Stimulated activated CD4-positive, alpha-beta T cell treated with anti-CD3 and anti-CD28 coated beads, Interleukin-4, amount 100 ng/mL, for 48 hours (primary cell): ENCODE measurements at places on chromosomes 16 and 17.

DNA sequence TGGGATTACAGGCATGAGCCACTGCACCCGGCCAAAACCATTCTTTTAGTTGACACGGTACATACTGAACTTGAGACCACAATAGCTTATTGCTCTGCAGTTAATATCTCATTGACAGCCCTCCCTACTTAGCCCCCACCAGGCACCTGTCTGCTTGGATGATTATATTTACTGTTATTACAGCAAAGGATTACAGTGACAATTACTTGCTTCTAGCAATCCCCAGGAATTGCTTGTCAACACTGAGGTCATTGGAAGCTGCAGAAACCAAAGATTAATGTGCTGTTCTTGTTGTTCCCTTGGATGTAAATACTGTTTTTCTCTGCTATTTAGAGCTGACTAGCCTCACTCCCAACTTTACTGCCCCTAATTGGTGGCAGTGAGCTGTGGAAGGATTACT lies 211.2 kb downstream of the LGALS9B start:
- DNase-seq, result no peak

DNA sequence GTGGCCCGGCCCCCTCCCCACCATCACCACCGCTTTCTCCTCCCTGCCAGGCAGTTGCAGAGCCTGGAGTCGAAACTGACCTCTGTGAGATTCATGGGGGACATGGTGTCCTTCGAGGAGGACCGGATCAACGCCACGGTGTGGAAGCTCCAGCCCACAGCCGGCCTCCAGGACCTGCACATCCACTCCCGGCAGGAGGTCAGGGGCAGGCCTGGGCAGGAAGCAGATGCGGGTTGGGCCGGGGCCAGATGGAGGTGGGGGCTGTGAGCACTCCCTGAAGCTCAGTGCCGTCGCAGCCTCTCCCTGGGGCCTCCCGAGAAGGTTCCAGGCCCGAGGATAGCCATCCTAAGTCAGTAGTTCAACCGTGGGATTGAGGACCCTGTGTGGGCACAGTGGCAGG lies 14.2 kb upstream of the ADGRG3 start:
- no peak for DNase-seq

- DNase-seq, result no peak
Observed at GRCh38 chr16:52078716-52079655, 468.0 kb downstream of the TOX3 start.

DNA sequence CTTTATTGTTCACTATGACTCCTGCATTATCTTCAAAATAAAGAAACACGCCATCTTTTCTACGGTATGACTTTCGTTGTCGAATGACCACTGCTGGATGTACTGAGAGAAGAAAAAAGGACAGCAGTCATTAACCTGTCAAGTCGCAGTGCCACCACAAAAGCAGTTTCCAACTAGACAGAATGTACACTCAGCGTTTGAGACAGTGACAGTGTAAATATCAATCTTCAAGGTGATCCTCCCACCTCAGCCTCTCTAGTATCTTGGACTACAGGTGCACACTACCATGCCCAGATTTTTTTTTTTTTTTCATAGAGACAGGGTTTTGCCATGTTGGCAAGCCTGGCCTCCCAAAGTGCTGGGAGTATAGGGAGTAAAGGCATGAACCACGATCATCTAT lies 3.1 kb downstream of the RPL23 start:
- no peak for DNase-seq

DNA sequence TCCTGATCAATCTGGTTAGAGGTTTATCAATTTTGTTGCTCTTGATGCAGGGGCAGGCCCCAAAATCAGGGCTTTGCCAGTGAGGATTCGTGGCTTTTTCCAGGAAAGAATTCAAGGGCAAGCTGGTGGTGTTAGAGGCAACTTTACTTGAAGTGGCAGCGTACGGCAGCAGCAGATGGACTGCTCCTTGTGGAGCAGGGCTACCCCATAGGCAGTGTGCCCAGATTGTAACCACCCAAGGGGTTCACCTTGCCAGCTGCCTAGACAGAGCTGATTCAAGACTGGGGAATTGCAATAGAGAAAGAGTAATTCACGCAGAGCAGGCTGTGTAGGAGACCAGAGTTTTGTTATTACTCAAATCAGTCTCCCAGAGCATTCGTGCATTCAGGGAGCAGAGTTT lies 16.7 kb downstream of the DRC7 start:
- no peak for DNase-seq

GRCh38 chr16:62035115-62036092 lies 834 bp downstream of the CDH8 start:
- no peak for DNase-seq

DNA sequence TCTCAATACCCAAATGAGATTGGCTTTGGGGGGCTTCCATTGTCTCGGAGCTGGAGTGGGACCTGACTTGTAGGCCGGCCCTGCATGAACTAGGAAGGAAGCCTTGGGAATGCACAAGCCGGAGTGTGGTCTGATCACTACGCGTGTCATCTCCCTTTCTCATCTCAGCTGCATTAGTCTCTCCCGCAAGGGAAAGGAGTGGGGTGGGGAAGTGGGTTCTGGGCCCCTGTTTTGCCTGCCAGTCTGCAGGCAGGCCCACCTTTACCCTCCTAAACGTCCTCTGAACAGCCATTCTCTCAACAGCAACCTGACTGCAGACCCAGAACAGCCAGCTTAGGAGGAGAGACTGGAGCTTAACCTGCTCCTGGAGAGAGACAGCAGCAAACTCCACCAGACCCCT lies 11.4 kb upstream of the DNAI2 start:
- no peak for DNase-seq

DNA sequence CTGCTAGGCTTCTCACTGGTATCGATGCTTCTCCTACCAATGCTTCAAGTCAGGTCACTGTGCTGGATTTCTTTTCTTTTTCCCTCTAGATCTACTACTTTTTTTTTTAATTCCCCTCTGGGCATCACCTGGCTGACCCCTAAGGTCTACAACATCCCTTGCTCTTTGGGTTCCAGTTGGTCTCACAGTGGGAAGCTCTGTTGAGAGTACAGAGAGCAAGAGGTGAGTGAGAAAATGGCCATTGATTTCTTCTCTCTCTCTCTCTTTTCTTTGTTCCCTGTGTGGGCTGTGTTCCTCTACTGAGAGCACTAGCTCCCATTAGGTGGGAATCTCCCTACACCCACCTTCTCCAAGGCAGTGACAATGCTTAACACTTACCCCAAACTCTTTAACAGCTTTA lies 413.4 kb downstream of the KCNJ2 start:
- no peak for DNase-seq

DNA sequence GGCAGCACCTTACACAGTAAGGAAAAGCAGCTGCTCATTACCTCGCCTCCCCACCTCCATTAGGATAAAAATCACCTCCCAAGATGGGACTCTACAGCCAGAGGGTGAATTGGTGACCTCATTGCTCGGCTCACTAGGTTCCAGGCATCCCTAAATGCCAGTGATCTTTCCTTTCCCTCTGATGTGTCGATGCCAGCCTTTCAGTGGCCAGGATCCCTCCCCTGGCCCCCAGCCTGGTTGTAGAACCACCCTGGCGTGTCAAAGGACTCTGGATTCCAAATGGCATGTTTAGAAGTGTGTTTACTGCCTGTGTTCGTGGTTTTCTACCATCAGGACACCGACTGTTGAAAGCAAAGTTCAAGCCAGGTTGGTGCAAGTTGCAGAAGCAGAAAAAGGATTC lies 72.1 kb upstream of the LYRM9 start:
- no peak for DNase-seq
